ENCODE measurements at places on chromosomes 3 and 15.

- DNase-seq, result peak; percentile 83
Measured at GRCh38 chr3:32432711-32433530, 41.3 kb downstream of the CMTM7 start.

GRCh38 chr3:170778240-170779217, 91.5 kb downstream of the RPL22L1 start:
- DNase-seq, result no peak

GRCh38 chr3:169454060-169454317, 209.5 kb downstream of the MECOM start:
- no peak for DNase-seq

- no peak for DNase-seq
Measured at GRCh38 chr15:80191198-80191597, 38.4 kb downstream of the FAH start.

DNA sequence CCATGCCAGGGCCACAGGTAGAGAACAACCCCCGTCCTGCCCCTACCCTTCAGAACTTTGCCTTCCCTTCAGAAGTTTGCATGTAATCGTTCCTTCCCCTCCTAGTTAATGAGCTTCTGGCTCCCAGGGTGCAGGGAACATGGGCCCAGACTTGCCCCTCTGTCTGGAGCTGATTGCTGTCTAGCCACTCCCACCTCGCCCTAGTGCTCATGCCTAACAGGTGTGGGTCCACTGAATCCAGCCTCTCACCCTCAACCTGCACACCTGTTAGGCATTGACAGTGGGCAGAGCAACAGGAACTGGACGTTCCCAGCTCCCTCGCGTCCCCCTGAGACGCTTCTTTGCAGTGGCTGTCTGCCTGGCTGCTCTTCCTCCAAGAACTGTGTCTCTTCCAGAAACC, 40.3 kb downstream of the WNT5A start:
- no peak for DNase-seq

DNA sequence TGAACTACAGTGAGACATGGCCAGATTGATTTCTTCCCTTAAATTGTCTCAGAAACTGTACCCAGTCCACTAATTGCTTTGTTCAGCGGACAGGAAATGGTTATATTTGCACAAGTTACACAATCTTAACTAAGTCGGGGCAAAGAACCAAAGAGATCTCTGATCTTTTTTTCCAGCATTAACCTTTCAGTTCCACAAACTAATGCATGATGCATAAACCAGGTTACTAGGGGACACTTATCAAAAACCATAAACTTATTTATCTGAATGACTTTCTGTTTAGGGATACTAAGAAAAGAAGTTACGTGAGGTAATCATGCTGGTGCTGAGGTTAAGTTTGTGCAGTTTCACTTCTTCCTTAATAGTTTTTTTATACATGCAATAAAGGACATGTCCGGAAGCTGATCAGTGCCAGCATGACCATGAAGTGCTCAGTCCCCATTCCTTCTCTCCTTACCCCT, 22.4 kb downstream of the FNDC3B start:
- peak; percentile 86 for DNase-seq

GRCh38 chr3:115332998-115333397, 185.9 kb upstream of the ZBTB20 start:
- no peak for DNase-seq

DNA sequence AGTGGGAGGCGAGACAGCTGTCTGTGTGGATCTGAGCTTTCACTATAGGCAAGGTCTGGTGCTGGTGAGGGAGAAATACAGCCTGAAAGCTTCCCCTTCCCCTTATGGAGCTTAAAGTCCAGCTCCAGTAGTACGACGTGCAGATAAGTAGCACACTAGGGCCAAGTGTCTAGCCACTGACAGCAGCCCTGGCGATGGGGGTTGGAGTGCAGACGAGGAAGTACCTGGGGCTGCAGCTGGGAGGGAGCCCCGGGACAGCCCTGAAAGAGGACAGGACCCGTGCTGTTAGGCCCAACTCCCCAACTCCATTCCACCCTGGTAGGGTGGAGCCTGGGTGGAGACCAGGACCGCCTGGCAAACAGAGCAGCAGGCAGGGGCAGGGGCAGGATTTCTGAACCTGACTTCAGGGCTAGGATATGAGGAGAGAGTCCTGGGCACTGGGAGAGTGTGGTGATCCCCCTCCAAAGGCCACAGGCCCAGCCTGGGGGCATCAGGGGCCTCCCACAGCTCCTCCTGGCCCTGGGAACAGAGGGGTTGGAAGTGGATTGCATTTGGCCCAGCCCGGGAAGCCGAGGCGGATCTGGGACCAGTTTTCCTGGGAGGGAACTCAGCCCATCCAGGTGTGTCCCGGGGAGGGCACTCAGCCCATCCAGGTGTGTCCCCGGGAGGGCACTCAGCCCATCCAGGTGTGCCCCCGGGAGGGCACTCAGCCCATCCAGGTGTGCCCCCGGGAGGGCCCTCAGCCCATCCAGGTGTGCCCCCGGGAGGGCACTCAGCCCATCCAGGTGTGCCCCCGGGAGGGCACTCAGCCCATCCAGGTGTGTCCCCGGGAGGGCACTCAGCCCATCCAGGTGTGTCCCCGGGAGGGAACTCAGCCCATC, 42.8 kb downstream of the BDH1 start:
- DNase-seq, result no peak

DNA sequence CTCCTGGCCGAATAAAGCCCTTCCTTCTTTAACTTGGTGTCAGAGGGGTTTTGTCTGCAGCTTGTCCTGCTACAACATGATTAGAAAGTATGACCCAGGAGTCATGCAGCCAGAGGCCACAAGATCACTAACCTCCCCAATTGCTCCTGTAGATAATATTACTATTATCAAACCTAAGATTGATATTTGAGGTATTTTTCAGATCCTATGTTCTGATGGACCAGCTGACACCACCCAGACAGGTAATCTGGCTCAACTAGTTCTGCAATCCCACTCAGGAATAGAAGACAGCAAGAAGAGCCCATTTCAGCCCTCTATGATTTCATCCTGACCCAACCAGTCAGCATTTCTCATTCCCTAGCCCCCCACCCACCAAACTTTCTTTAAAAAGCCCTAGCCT, 23.3 kb upstream of the LIMD1 start:
- no peak for DNase-seq

GRCh38 chr3:50575372-50575771, 6.0 kb downstream of the HEMK1 start:
- no peak for DNase-seq

GRCh38 chr15:60523056-60523455, 44.1 kb upstream of the ICE2 start:
- no peak for DNase-seq

DNA sequence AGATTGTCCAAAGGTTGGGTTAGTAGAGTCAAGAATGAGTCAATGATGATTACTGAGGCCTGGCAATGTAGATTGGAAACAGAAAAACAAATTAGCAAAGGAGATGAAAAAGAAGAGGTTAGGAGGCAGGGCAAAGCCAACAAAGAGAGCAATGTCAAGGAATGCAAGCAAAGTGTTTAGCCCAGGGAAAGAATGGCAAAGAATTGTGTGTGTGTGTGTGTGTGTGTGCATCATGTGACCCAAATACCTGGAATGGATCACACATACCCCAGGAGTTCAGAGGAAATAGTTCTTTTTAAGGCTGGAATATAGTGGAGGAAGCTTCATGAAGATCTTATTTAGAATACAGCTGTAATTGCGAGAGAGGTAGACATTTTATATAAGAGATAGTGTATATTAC, 831.7 kb upstream of the ARPP21 start:
- no peak for DNase-seq

DNA sequence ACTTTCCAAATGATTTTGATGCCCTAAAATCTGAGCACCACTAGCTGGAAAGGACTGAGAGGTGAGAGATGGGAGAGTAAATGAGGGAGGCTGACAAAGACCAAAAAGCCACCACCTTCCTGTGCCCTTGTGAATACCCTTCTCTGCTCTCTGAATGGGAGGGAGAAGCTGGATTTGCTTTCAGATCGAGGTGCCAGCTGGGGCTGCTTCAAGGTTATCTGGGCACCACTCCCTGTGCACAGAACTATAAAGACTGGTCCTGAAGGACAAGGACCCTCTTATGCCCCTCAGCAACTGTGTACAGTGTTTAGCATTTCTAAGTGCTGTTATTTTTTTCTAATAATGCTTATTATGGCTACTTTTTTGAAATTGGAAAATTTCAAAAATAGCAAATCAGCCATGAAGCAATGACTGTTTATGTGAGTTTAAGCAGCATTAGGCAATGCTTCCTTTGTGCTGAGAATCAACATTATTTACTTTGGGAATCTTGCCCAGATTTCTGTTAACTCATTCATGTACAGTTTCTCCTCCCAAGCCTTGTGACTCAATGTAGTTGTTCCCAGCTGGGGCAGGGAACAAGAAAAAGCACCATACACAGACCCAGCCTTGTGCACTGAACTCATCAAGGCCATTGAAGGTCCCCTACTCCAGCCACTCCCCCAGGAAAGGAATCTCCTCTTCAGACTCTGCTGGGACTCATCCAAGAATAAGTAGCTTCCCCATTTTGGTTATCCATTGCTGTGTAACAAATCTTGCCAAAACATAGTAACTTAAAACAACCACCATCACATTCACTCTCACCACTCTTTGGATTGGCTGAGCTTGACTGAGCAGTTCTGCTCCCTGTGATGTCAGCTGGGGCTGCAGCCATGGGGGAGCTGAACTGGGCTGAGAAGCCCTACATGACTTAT, 37.3 kb upstream of the CDV3 start:
- DNase-seq, result no peak

- DNase-seq, result no peak
Measured at GRCh38 chr15:55241891-55242290, 45.1 kb upstream of the RSL24D1 start.

DNA sequence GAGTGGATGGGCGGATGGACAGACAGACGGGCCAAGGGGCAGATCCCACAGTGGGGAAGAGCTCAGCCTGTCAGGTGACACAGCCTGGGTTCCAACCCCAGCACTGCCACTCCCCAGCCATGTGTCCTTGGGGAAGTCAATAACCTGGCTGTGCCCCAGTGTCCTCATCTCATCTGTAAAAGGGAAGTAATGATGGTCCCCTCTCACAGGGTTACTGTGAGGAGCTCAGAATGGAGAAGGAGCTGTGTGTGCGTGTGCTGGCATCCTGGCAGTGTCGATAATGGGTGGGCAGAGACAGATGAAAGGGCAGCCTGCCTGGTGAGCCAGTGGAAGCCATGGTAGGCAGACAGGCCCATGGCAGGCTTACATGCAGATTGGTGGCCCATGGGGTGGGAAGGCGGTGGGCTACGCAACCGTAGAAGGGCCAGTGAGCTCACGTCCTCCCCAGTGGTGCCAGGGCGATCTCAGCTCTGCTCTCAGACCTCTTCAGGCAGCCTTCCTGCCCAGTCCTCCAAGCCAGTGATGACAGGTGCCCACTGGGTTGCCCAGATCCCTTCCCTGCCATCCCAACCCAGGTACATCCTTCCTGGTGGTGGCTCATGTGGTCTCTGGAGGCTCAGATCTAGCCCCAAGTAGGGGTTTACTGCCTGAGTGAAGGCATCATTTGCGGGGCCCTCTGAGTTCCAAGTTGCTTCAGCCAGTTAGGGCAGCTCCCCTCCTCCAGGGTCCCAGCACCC, 2.3 kb upstream of the DNAJB8 start:
- no peak for DNase-seq

GRCh38 chr15:91752081-91752785, 101.3 kb upstream of the SLCO3A1 start:
- DNase-seq, result no peak

DNA sequence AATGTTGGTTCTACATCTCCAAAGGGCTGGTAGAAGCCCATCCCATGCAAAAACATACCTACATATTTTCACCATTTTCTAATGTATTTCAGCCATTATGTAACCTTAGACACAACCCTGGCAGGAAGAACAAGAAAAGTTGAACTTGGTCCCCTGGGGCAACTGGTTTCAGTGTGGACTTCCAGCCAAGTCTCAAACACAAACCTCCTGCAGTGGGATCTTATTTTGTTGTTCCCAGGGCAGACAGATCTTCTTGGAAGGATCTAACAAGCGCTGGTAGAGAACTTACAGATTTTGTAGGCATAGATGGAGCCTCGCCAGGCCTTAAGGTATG, 96.3 kb downstream of the ADAMTS17 start:
- DNase-seq, result no peak

- no peak for DNase-seq
Measured at GRCh38 chr3:183731611-183732010, 34.0 kb downstream of the YEATS2 start.

DNA sequence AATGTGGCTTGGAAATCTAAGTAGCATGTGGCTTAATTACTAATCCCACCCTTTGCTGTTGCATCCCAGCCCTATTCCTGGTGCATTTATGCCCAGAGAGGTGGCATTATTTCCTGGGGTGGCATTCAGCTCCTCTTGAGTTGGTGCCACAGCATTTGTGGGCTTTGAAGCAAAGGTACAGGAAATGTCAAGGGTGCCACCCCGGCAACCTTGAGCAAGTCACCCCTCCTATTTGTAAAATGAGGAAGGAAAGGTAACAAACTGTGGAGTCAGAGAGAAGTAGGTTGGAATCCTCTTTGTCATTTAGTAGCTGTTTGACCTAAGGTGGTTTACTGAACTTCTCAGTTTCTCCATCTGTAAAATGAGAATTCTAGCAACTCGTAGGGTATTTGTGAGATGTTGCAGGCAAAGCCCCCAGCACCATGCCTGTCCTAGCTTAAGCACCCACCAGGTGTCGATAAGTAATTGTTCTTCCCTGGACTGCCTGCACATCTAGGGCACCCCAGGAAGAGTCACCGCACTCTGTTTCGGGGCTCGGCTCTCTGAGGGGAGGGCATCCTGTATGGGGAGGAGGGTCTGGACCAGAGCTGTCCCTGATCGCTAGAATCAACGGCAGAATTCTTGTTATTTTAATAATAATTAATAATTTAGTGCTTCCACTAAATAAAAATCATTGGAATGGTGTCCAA, 17.1 kb downstream of the ISG20 start:
- no peak for DNase-seq

GRCh38 chr3:146554151-146554760, 9.8 kb upstream of the PLSCR1 start:
- DNase-seq, result peak; percentile 49

GRCh38 chr3:142999881-143000280, 1.5 kb upstream of the U2SURP start:
- DNase-seq, result no peak

GRCh38 chr3:184092199-184092598, 4.7 kb upstream of the HTR3E start:
- DNase-seq, result no peak

- peak; percentile 39 for DNase-seq
Measured at GRCh38 chr15:77187751-77188464, 117.0 kb upstream of the TSPAN3 start.

GRCh38 chr3:177824190-177824786, 627.0 kb upstream of the TBL1XR1 start:
- DNase-seq, result no peak

DNA sequence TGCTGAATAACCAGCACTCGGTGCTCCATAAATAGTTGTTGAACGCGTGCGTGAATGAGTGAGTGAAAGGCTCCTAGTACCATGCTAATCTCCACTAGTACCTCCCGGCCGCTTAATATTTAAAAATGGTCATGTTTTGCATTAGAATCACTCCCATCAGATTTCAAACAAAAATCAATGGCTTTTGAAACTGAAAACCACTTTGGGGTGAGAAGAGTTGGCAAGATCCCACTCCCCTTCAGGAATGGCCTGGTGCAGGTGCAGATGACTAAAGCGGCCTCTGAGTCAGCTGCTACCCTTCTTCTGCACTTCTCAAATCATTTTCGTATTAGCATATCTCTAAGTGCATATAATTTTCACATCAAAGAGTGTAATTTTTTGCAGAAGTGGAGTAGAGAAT, 425.3 kb upstream of the PROK2 start:
- DNase-seq, result no peak

- DNase-seq, result no peak
Measured at GRCh38 chr3:104855702-104856101, 511.0 kb upstream of the ALCAM start.

Measured in AML-193 (cell line).